ENCODE measurements at places on chromosomes 12 and 14. TPM values are rescaled to one million over a fixed set of nuclear protein-coding genes. Genes with fewer than 3 reads are reported as not detected.

The MTHFD1 gene
- total RNA-seq, result 158 TPM

The NGB gene
- total RNA-seq, result not detected

The GDF3 gene
- not detected for total RNA-seq

DNA sequence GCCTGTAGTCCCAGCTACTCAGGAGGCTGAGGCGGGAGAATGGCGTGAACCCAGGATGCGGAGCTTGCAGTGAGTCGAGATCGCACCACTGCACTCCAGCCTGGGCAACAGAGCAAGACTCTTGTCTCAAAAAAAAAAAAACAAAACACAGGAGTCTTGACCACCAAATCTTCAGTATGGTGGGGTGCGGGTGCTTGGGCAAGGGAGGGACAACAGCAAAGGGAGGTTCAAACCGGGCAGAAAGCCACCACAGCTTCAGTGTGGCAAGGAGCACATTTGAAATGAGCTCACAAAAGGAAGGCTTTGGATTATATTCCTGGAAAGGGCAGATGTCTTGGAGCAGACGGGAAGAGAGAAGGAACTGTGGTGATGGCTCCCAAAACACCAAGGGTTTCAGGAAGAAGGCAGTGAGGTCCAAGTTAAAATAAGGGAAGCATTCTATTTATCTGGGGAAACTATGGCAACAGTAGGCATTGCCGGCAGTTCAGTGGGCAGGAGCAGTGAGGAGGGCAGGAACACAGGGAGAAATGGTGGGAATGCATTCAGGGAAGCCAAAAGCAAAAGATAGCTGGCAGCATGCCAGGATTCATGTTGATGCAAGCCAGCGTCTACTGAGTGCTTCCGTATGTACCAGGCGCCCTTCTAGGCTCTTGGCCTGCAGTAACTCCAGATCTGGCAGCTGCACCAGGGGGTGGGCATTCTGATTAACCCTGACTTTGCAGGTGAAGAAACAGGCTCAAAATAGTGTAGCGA, 51.0 kb upstream of the SRSF5 start:
- no peak overlapping the region for H3K4me3 ChIP-seq
- H3K27me3 ChIP-seq, result no peaks in the 10 kb centered on the region
- H3K4me1 ChIP-seq, result no peaks in the 10 kb centered on the region
- H3K27ac ChIP-seq, result no peak overlapping the region

DNA sequence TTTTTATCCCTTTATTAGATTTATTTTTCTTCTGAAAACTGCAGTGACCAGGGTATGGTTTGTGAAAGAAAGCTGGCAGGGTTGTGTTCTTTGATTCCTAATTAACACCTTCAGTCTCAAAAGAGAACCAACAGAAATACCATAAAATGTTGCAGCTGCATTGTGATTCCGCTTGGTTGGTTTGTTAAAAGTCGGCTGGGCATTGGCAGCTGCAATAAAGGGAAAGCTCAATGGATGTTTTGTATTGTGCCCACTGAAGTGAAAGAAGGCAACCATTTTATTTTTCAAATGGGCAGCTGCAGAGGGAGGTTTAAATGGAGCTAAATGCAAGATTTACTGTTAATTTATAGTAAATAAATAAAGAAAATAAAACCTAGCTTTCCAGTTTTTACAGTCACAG, 16.7 kb downstream of the LGR5 start:
- H3K4me3 ChIP-seq, result no peak overlapping the region
- DNase-seq, result no peak
- peaks cover 4% of the 10 kb centered on the region for H3K27me3 ChIP-seq

DNA sequence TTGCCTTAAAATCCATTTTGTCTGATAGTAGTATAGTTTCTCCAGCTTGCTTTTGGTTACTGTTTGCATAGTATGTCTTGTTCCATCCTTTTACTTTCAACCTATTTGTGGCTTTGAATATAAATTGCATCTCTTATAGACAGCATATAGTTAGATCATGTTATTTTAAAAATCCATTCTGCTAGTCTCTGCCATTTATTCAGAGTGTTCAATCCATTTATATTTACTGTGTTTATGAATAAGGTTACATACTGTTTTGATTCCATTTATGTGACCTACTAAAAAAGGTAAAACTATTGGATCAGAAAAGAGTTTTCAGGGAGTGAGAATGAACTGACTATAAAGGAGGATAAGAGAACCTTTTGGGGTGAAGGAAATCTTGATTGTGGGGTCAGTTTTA, 29.6 kb upstream of the VPS33A start:
- H3K4me3 ChIP-seq, result no peak overlapping the region
- H3K4me1 ChIP-seq, result no peaks in the 10 kb centered on the region
- no peak overlapping the region for H3K27ac ChIP-seq
- DNase-seq, result no peak
- peaks cover 21% of the 10 kb centered on the region for H3K36me3 ChIP-seq

DNA sequence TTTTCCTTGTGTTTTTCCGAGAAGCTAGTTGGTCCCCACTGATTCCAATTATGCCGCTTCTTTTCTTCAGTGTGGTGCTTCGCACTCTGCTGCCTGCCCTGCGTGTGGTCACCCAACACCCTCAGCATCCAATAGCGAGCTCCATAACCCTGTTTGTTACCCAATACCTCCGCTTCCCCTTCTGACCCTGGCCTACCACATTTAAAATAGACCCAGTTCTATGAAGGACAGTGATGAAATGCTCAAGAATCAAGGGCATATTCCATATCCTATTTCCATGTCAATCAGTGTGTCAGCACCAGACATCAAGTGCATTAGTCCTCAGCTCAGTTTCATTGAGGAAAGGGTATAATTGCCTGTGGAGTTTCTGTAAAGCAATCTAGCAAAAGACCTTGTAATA, 9.5 kb downstream of the NDRG2 start:
- H3K4me3 ChIP-seq, result no peak overlapping the region
- DNase-seq, result no peak
- no peak overlapping the region for H3K27ac ChIP-seq
- no peaks in the 10 kb centered on the region for H3K27me3 ChIP-seq

- H3K27me3 ChIP-seq, result no peaks in the 10 kb centered on the region
- H3K36me3 ChIP-seq, result no peaks in the 10 kb centered on the region
- H3K4me3 ChIP-seq, result no peak overlapping the region
- H3K4me1 ChIP-seq, result peaks cover 12% of the 10 kb centered on the region
- DNase-seq, result no peak
These were observed 106.7 kb downstream of the PPP2R5E start for GRCh38 chr14:63436286-63437098.

- no peak overlapping the region for H3K27ac ChIP-seq
- DNase-seq, result peak; percentile 43
- H3K4me3 ChIP-seq, result peak overlapping the region; percentile 40
These were observed 9.6 kb downstream of the OR6S1 start for GRCh38 chr14:20631880-20632389.
